ENCODE measurements at places on chromosomes 7 and 10.

DNA sequence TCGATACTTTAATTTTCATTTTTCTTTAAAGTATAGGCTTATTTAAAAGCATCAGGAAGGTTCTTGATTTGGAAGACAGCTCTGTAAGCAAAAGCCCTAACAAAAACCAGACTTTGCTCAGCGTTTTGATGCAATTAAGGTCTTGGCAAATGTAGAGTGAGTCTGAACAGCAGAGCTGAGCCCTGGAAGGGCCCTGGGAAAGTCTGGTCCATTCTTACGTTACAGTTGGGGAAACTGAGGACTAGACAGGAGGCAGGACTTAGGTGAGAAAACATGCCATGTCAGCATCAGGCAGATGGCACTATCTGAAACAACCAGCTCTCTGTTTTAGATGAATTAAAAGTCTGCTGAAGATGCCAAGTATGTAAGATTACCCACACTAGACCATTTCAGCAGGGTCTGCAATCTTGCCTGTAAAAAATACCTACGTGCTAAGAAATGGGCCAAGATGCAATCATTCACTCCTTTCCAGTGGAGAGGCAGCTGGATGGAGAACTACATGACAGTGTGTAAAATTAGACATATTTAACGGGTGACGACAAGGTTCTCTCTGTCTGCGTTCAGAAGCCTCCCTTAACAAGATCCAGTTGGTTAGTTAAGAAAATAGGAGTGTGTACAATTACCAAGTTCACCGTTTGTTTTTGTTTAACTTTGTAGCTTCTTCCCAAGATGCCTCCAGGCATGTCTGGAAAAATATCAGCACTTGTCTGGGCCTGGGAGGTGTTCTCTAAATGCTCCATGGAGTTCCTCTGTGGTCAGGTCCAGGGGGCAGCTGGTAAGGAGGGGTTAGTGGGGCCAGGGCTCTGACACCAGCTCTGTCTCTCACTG lies 502.3 kb upstream of the ZMIZ1 start:
- DNase-seq, result no peak

- DNase-seq, result no peak
Measured at GRCh38 chr7:31562002-31562401, 48.1 kb downstream of the ITPRID1 start.

DNA sequence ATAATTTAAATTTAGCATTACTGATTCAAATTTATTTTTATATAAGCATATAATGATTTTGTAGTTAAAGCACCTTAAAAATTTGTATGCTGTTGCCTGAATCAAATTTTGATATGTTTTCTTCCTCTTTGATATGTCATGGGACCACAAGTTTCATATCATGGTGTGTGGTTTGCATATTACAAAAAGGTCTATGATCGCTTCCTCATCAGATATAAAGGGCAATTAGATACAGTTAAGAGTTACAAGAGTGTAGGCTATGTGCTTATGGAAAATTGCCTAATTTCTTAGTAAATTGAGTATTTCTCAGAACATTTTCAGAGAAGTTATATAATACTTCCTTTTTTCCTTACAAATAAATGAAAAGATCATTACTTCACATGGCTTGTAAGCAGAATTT lies 22.2 kb downstream of the MRC1 start:
- no peak for DNase-seq

GRCh38 chr7:29593459-29593858 lies 29.8 kb downstream of the PRR15 start:
- DNase-seq, result no peak

DNA sequence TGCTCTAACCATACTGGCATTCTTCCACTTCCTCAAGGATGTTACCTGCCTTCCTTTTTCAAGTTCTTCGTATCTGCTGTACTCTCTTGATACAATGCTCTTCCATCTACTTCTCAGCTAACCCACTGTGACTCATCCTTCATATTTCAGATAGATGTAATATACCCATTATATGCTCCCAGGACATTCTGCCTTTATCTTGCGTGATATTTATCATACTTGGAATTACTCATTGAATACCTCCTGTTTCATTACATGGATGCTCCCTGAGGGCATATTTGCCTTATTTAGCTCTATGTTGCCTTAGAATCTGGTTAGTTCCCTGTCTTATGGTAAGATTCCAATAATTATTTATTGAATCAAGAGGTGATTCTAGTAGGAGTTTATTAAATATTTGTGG lies 706.4 kb downstream of the SORCS3 start:
- no peak for DNase-seq
